ENCODE measurements at places on chromosomes 3 and 15.

- DNase-seq = no peak
Observed at GRCh38 chr3:116848248-116848829, 138.8 kb downstream of the TUSC7 start.

DNA sequence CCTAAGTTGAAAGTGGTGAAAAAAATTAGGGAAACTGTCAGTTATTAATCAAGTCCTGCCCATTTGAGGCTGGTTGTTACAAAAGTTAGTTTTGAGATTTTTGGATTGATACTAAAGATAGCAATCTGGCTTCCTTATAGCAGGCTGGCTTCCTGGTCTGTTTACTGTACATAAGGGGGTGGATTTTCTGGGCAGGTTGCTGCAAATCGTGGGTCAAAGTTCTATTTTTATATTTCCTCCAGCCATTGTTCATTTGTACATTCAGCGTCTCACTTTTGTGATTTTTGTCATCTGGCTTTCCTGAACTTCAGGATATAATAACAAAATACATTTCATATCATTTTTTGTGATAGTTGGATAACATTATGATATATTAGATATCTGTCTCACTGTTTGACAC is 49.5 kb downstream of the CLDN1 start:
- no peak for DNase-seq

- DNase-seq = no peak
Observed at GRCh38 chr3:157741607-157742006, 238.4 kb upstream of the VEPH1 start.

- DNase-seq = no peak
Observed at GRCh38 chr3:62655056-62655690, 220.0 kb downstream of the CADPS start.

DNA sequence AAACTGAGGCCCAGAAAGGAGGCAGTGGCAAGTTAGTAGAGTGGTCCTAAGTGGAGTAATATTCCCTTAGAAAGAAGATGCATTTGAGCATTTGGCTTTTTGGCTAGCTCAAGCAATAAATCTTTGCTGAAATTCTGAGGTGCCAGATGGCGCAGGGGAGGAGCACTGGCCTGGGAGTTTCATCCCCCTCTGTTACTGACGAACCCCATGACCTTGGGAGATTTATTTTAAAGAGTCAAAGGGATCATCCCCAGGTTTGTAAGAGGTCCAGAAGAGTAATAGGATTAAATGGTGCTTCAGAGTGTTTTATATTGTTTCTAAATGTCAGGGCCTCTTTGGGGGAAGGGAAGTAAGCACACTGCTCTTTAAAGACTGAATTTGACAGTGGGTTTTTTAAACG is 85.1 kb upstream of the PIAS1 start:
- no peak for DNase-seq

GRCh38 chr15:49824775-49825099 is 203.9 kb downstream of the DTWD1 start:
- DNase-seq = no peak

DNA sequence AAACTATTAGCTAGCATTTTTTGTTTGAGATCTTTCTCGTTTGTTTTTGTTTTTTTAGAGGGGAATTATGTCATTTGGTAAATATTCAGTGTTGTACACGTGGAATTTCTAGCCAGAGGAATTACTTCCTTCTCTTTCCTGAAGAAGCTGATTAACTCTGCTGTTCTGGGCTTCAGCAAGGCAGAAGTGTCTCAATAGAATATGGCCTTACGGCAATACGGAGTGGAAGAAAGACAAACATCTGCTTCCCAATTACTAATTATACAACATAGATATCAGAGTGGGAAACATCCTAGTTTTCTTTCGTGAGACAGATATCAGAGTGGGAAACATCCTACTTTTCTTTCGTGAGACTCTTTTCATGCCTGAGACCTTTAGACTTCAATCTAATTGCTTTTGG is 11.9 kb downstream of the P3H2 start:
- no peak for DNase-seq

- DNase-seq = no peak
Observed at GRCh38 chr3:51588724-51589123, 50.2 kb downstream of the RAD54L2 start.

- no peak for DNase-seq
Observed at GRCh38 chr3:74420538-74421124, 193.8 kb downstream of the CNTN3 start.

- no peak for DNase-seq
Observed at GRCh38 chr3:196800742-196801434, 61.2 kb downstream of the PAK2 start.

GRCh38 chr15:75721923-75722870 is 9.5 kb upstream of the CSPG4 start:
- no peak for DNase-seq

DNA sequence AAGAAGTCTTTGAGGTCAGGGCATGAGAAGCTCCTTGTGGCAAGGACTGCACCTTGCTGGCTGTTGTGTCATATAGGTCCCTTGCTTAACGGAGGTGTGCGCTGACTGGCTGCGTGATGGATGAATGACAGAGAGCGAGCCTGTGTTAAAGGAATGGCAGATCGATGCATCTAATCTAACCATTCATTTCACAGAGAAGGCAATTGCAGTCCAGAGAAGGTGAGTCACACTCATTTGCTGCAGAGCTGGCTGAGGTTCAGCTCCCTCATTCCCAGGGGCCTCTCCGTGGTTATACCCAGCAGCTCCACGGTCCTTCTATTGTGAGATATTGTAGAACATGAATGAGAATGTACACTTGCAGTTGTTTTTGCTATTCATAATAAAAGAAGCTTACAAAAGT is 289.3 kb downstream of the EPHB1 start:
- no peak for DNase-seq

- DNase-seq = no peak
Observed at GRCh38 chr3:38169027-38169317, 3.6 kb downstream of the OXSR1 start.

- no peak for DNase-seq
Observed at GRCh38 chr15:82133251-82133650, 87.4 kb upstream of the MEX3B start.

GRCh38 chr3:30467596-30468238 is 138.7 kb upstream of the TGFBR2 start:
- DNase-seq = no peak

DNA sequence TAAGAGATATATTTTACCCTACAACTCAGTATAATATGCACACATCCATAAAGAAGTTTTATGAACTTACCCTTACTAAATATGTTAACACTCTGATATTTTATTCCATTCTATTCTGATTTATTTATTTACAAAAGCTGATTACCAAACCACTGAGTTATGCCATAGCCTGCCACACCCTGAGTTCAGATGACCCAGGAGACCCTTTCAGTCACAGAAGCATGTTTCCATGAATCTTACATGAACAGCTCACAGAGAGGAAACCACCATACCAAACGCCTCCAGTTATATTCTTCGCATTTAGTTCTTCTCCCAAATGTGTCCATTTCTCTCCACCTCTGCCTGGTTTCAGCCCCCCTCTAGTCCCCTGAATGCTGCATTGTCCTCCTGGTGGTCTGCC is 103.5 kb downstream of the SEMA5B start:
- DNase-seq = no peak

GRCh38 chr3:37930495-37930894 is 60.1 kb upstream of the VILL start:
- DNase-seq = no peak

DNA sequence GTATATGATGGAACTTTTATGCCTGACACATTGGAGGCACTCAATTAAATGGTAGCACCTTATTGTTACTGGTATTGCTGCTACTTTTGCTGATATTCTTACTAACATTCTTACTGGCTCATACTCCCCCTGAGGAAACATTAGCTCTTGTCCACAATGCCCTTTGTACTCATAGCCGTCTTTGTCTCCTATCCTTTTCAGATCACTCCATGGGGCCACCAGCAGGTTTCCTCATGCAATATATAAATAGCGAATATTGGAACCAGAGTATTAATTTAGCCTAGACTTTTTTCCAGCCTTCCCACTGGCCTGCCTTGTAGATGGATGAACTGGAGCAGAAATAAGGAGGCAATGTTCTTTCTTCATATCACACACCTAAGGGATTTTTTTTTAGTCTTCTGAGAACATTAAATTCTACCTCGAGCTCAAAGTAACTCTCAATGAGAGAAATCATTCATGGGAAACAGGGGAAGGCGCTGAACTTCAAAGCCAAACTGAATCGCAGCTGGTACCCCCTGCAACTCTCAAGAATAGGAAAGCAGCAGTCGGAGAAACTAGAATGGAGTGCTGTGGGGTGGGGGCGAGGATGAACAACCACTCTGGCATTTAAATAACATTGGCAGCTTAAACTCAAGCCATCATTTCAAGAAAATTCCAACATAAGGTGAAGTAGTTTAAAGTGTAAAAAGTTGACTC is 300.3 kb downstream of the TAFA4 start:
- DNase-seq = no peak

DNA sequence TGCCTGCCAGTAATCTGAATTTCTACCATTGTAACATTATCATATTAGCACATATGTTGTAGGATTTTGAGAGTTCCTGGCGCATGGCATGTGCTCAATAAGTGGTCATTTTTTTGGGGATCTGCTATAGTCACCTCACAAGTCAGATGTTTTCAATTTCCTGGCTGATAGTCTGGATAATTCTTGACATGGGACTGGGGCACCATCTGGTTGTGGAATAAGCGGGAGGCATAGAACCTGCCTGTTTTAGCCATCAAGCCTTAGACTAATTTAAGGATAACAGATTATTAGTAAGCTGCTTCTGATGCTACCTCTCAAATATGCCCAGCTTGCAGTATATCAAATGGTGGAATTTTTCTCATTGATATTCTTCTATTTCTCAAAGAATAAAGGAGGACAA is 39.1 kb downstream of the GASK1A start:
- no peak for DNase-seq

DNA sequence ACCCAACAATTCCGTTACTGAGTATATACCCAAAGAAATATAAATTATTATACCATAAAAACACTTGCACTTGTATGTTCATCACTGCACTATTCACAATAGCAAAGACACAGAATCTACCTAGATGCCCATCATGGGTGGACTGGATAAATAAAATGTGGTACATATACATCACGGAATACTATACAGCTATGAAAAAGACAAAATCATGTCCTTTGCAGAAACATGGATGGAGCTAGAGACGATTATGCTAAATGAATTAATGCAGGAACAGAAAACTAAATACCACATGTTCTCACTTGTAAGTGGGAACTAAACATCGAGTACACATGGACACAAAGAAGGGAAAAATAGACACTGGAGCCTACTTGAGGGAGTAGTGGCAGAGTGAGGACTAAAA is 185.3 kb downstream of the PYDC2 start:
- no peak for DNase-seq

- no peak for DNase-seq
Observed at GRCh38 chr3:146387566-146387965, 81.8 kb downstream of the PLSCR2 start.

DNA sequence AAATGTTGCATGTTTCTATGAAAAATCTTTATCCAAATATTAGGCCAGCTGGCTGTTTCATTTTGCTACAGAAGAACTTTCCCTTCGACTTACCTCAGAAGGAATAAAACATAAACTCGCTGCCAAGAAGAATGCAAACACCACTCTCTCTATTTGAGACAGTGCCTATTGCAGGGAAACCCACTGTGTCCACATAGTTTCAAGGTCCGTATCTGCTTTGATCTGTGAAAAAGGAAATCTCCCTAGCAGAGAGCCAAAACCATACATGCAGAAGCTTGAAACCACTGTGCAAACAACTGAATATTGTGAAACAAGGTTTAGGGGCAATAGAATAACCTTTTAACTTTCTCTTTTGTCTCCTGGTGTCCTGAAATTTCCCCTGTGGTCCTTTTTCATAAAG is 35.0 kb upstream of the CAPN7 start:
- no peak for DNase-seq

DNA sequence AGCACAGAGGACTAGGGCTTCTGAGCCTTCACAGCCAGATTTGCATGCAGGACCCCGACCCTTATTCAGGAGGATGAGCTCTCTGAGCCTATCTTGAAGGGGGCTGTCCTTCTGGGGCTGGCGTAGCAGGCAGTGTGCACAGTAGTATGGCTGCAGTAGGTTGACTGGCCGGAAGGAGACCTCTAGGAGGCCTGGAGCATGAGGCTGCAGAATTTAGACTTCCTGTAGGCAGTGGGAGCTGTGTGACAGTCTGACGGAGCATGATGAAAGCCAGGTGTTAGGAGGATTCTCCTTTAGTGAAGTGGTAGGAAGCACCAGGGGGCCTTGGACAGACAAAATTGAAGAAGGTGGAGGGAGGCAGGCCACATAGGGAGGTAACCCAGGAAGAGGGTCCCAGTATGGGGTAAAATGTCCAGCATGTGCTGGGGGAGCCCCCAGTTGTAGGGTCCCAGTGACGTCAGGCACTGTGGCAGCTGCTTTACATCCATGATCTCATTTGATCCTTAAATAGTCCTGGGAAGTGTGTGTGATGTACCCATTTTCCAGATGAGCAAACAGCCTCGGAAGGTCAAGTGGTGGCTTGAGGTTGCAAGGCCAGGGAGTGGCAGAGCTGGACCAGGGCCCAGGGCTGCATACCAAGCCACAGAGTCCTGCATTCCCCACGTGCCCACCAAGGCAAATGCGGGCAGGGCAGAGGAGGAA is 36.1 kb downstream of the SPSB4 start:
- no peak for DNase-seq

DNA sequence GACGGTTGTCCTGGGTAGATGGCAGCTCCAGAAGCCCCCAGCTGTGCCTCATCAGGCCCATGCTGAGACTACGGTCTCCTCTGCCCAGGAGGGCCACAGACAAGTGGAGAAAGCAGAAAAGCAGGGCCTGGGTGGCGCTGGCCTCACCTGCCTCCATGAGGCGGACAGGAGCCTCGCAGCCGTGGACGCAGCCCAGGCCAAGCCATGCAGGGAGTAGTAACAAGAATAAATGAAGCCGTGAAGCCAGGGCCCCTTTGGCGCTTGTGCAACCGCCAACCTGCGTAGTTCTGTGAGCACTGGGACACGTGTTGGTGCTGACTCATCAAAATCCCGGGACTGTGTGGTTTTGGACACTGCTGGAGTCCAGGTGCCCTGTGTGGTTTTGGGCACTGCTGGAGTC is 12.3 kb upstream of the MUC4 start:
- DNase-seq = no peak

DNA sequence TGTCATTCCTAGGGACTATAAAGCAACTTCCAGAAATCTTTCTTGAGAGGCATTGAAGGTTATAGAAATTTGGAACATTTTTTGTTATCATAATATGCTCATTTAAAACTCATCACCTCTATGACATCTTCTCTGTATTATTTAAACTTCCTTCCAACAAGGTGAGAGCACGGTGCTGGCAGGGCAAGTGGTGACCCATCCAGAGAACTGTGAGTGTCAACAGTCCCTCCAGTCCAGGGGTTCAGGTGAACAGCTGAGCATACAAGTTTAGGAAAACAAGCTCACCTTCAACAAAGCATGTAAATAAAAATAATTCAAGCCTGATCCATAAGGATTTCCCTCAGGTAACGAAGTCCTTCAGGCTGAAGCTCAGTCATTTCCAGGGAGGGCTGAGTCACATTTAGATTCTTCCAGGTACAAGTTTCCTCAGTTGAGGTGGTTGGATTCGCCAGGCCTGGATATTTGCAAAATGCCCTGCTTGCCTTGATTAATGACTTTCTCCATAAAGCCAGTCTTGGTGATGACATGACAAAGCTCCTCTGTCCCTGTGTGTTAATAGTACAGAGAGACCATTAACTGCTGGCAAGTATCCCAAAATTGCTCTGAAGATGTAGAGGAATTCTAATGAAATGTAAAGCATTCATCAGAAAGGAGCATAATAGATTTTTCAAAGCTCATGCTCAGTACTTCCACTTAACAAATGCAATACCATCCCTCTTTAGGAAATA is 263.6 kb upstream of the GADL1 start:
- DNase-seq = no peak

GRCh38 chr3:185846037-185846436 is 21.2 kb upstream of the IGF2BP2 start:
- DNase-seq = peak; percentile 15

Measured in erythroblast (primary cell).